Activated naive CD4-positive, alpha-beta T cell (primary cell): ENCODE measurements at places on chromosomes 6 and 20.

- DNase-seq, result no peak
These were observed 34.6 kb downstream of the HDAC2 start for GRCh38 chr6:113936093-113936934.

DNA sequence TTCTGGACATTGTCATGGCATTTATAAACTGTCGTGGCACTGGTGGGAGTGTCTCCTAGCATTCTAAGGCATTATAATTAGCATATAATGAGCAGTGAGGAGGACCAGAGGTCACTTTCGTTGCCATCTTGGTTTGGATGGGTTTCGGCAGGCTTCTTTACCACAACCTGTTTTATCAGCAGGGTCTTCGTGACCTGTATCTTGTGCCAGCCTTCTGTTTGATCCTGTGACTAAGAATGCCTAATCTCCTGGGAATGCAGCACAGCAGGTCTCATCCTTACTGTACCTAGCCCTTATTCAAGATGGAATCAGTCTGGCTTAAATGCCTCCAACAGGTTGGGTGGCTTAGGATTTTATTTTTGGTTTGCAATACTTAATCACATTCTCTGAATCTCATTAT is 142.7 kb upstream of the GGTLC1 start:
- no peak for DNase-seq

GRCh38 chr6:69584536-69584912 is 212.3 kb downstream of the LMBRD1 start:
- no peak for DNase-seq

GRCh38 chr20:40680161-40680959 is 8.7 kb downstream of the MAFB start:
- DNase-seq, result no peak

- no peak for DNase-seq
These were observed 176.4 kb downstream of the ARID1B start for GRCh38 chr6:156953479-156954146.

DNA sequence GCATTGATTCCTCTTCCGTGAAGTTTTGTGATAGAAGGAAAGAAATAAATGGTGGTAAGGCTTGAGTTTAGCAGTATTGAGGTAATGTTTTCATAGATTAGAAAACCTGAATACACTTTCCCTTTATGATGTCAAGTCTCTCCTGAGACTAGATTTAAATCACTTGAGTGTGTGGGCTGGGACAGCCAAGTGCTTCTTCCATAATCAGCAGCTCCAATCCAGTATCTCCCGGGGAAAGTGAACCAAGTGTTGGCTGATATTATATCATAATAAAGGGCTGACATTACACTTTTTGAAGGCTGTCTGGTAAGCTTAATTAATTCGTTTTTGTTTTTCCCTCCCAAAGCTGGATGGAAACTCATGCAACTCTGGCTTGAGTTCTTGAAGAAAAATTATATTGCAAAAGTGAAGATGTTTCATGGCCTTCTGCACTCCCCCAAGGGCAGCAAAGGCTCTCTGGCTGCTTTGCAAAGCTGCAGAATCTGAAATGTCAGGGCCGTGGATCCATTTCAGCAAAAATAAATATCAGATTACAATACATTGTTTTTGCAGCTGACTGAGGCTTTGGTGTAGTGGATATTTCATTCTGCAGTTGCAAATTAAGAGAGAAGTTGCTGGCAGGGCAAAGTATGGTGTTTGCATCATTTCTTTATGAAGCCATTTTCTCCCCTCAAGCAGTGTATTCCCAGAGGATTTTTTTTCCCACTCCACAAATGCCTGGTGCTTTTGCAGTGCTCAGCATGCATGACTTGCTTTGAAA is 101.2 kb downstream of the MKKS start:
- no peak for DNase-seq

- DNase-seq, result no peak
These were observed 7.2 kb upstream of the MDGA1 start for GRCh38 chr6:37704923-37705238.

DNA sequence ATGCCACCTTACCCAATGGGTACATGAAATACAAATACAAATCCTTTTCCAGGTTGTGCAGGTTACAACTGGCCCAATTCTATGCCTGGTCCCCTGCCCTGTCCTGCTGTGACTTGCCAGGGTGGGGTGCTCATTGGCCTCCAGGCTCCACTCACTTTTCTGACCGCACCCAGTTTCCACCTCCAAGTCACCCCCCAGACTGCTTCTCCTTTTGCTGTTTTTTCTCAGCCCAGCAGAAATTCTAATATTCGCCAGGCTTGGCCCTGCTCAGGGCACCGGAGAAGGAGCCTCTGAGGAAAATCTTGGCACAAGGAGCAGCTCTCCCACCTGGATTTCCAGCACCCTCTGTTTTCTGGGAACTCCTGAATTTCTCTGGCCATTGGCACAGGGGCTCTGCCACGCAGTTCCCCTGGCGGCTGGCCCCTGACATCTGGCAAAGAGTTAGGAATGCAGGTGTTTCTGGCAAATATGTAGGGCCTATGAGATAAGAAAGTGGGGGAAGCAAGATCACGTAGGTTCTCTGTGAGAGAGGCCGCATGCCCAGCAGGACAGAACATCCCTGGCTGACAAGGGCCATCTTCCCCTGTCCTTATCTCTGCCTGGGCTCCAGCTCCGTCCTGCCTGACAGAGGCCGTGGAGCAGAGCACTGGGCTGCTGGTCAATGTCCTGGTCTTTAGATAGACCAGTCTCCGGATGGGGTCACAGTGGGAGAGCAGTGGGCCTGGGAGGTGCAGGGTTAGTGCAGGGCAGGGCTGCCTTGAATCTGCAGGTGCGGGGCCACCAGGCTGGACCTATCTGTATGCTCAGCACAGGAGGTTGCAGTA is 2.9 kb upstream of the RAET1E start:
- DNase-seq, result no peak

DNA sequence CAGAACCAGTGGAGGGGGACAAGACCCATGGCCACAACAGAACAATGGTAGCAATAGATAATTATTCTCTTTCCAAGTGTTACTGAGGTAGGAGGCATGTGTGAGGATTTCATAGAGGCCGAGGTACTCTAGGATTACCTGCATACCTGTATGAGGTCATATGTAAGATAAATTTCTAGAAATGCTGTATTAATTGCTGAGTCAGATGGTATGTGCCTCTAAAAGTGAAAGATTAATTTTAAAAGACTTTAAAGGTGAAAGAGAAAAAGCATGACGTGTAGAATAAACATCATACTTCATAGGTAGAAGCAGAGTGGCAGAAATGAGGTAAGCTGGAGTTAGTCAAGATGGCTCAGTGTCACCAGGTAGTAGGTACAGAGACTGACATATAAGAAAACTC is 51.6 kb downstream of the ZHX3 start:
- DNase-seq, result no peak

DNA sequence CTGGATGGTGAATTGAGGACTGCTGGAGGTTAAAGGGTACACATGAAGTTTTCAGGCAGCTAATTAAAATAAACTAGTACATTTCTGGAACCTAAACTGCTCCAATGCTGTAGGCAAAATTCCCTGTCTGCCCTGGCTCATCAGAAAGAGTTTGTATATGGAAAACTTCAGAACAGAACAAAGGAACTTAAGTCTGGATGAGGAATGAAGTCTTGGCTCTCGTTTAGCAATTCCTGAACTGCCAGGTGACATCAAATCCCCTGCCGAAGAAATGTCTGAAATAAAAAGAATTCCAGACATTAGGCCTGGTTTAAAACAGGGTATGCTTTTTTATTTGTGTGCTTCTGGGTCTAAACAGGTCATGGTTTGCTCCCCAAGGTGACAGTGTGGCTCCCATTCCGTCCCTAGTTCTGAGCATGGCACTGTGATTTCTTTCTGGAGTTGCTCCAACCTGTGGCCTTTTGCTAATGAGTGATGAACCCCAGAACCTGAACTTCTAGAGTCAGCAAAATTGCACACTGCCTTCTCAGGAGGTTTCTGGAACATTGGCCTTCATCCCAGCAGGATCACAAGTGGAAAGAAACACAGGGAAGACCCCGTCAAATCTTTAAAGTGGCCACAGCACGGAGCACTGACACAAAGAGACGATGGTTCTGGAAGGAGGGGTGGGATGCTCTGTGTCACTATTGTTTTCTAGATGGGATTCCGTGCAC is 129.4 kb upstream of the NAA20 start:
- no peak for DNase-seq

DNA sequence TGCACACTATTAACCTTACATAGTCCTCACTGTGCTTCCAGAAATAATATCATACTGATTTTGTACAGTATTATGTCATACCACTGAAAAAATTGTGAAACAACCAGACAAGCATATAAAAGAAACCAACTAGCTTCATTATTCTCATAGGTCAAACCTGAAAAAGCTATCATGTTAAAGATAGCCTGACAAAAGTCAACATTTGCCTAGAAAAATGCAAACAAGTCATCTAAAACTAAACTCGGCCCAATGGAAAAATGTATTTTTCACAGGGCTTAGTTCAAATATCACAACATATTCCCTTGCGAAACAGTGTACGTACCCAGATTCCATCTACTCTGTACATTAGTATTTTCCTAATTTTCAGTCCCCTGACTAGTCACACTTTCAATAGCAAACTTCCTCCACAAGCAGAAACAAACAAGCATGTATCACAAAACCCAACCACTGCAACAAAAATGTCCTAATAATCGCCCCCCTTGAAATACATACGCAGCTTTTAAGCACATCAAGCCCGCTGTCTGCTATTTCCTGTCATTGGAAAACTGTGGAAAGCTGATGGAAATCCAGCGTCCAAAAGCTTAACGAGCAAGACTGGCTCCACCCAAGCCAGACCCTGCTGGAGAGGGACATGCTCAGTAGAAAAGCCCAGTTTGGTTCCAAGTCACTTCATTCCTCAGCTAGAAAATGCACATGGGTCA is 93.1 kb downstream of the EPB41L2 start:
- DNase-seq, result no peak
